CD4-positive, CD25-positive, alpha-beta regulatory T cell (primary cell): ENCODE measurements at places on chromosomes 7 and 10.

GRCh38 chr10:71426058-71426605 is 29.4 kb downstream of the CDH23 start:
- no peak for DNase-seq

GRCh38 chr7:129123510-129123857 is 21.0 kb upstream of the TSPAN33 start:
- DNase-seq = no peak

- DNase-seq = no peak
Observed at GRCh38 chr7:34835901-34836600, 178.0 kb downstream of the NPSR1 start.

- no peak for DNase-seq
Observed at GRCh38 chr7:2123360-2123759, 109.4 kb downstream of the MAD1L1 start.

DNA sequence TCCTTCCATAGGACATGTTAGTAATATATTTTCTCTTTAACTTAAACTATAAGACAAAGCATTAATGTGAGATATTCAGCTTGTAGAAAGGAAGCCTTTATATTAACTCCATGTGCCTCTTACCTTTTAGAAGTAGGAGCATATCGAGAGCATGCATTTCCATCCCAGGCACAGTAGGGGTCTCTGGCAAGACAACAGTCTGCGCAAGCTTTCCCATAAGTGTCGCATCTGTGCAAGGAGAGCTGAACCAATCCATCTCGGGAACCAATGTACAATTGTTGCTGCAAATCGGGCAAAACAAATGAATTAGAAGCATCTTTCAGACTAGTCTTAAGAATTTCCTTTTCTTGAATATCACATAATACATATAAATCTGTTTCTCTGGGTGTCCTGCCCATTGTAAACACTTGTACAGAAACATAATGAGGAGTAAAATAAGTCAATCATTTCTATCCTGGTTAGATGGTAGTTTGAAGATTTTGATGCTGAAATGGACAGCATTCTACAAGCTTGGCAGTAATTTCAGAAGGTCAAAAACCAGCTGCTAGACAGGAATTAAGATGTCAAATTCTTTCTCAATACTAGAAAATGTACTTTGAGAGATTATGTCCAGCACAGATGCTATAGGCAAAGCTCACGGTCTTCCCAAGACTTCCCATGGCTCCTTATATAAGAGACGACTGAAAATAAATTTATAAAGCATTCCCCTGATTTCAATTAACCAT is 171.8 kb downstream of the SEMA3D start:
- DNase-seq = no peak

- DNase-seq = no peak
Observed at GRCh38 chr7:120617275-120617674, 240.7 kb downstream of the TSPAN12 start.

- peak; percentile 84 for DNase-seq
Observed at GRCh38 chr10:16787361-16787791, 29.8 kb downstream of the RSU1 start.

GRCh38 chr7:27933671-27934565 is 194.0 kb downstream of the TAX1BP1 start:
- peak; percentile 22 for DNase-seq

DNA sequence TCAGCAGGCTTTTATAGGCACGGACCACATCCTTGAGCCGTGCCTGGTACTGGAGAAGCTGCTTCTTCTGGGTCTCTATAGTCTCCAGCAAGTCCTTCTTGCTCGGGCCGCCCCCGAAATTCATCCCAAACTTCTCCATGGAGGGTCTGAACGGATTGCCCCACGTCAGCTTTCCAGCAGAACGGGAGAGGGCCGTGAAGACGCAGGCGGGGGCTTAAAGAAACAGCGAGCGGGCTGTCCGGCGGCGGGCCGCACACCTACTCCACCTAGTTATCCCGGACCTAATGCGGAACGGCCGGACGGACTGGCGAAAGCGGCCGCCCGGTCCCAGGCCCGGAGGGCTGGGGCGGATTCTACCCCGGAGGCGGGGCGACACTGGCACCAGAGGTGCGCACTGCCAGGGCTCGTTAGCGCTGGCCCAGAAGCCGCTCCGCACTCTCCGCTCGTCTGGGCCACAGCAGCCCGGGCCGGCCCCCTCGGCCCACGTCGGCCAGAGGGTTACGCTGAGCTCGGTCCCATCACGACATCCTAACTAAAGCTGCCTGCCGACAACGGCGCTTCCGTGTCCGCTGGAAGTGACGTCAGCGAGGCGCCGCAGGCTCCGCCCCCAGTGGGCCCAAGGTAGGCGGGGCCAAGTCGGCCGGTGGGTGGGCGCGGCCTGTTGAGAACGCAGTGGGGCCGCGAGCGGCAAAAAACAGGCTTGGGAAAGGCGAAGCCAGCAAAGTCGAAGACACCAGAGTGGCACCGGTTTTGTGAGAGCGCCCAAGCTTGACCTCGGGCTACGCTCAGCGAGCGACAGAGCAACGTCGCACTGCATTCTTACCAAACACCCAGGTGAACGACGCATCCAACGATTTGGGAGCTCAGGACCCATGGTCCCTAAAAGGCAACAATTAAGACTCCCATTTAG is at the start of gene GCC1:
Gene GCC1 (minus strand): TSS at position 553 of the 910 bp plus-strand sequence. CDS start 414 bp downstream, at position 139.
- peak; percentile 91 for DNase-seq

DNA sequence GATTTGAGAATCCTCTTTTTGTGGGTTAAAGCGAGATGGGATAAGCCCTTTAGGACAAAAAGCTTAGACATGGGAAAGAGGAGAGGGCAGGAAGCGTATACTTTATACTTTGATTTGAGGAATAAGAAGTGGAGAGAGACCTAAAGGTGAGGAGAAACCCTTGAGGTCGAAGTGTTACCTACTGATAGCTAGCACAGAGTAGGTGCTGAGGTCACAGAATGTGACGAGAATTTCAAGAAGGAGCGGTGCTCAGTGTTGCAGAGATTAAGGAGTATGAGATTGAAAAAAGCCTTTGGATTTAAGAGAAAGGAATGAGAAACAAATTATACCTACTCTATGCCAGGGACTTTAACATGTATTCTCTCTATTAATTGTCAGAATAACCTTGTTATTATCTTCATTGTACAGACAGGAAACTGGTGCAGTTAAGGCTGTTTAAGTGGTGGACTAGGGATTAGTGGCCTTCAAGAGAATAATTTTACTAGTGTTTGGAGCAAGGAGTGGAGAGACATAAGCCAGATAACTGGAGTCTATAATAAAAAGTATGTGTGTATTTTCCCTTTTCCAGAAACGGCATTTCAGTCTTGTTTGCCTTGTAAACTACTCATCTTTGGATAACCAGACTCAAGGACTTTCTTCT is 8.8 kb downstream of the CAPZA2 start:
- DNase-seq = no peak

DNA sequence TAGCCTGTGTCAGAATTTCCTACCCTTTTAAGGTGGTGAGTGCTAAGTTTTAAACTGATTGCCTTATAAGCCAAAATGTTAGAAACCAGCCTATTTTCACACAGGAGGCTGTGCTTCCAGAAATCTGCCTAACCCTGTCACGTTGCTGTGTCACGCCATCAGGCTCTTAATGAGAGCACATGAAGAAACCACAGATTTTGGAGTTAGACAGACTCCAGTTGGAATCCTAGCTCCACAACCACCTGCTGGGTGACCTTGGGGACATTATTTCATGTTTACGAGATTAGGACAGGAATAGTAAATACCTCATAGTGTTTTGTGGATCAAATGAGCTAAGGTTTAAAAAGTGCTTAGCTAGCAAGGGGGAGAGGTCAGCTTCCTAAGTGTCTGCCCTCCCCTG is 321.8 kb downstream of the DPP6 start:
- DNase-seq = no peak

GRCh38 chr10:100807241-100807951 is 62.0 kb downstream of the PAX2 start:
- no peak for DNase-seq

DNA sequence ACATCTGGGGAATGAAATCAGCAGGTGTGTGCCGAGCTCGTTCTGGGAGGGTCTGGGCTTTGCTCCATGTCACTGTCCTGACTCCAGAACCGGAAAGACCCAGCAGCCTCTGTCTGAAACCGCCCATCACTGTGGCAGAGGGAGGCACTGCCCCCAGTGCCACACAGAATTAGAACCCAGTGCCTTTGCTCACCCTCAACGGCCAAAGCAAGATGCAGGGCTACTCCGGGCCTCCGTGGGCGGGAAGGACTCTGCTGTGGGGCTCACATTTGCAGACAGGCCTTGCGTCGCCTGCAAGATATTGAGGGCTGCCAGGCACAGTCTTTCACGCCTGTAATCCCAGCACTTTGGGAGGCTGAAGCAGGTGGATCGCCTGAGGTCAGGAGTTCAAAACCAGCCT is 219.2 kb upstream of the PPP2R2D start:
- DNase-seq = no peak

DNA sequence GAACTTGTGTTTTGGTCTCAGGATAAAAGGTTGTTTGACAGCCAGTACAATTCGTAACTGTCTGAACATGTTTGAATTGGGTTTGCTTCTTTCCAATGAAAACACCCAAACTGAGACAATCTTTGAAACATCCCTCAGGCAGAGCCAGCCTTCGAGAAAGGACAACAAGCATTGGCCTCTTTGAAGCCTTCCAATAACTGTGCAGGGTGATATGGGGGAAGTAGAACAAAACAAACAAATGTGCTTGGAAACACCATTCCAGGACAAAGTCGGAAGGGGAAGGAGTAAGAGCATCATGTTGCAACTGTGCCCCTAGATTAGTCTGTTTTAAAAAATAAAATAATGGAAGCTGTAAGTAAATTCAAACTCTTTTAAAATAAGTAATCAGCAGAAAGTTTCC is 39.5 kb downstream of the IL2RA start:
- no peak for DNase-seq

GRCh38 chr7:27112955-27113949 is 10.8 kb upstream of the HOXA2 start:
- DNase-seq = no peak

DNA sequence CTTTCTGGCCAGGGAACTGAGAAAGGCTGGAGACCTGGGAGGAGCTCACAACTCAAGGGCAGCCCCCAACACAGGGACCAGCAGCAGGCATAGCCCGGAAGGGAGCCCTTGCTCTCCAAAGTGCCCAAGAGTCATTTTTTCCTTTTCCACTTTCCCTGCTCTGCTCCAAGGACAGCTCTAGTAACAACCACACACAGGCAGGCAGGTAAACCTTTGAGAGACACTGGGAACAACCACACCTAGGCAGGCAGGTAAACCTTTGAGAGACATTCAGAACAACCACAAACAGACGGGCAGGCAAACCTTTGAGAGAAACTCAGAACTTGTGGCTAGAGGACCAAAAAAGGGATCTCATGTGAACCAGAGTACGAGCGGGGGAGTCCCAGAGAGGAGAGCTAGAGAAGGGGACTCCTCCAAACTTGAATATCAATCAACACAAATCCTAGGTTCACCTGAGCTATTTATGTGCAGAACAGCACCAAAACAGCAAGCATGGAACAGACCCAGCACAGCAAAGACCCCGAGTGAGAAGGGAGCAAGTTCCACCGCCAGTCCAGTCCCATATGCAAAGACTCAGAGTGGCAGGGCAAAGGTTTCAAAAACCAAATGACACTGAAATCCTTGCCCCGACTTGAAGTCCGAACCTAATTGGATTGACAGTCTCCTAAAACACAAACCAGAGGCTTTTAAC is 33.6 kb upstream of the GUSB start:
- no peak for DNase-seq

DNA sequence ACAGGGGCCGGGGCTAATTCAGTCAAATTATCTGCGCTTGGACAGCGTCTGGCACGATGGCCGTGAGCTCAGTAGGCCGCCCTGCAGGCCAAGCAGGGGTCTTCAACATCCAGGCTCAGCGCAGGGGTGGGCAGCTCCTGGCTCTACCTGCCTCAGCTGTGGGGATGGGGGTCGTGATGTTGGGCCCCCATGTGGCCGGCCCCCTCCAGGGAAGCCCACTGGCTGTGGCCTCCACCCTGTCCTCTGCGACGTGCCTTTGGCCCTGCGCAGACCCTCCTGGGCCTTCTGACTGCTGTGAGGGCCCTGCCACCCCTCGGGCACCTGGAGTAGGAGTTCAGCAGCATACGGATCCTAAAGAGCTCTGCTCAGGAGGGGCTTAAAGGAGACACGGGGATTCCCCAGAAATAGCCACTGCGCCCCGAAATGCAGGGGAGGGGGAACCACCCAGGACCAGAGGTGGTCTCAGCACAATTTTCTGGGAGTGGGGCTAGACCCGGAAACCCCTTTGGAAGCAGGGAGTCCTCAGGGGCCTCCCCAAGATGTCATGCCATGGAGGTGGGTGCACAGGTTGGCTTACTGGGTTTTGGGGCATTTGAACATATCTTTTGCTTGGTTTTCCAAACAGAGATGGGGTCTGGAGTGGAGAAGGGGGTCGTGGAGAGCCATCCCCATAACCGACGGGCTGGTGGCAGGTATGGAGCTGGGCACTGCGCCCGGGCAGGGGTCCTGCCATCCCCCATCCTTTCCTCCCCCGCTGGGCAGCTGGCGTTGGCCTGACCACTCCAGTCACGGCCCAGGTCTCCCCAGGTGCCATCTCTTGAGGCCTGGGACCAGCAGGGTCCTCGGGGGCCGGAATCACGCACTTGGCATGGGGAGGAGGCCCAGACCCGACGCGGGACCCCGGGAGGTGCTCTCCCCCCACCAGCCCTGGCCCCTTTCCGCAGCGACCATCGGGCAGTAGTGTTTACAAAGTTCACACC is 4.0 kb upstream of the ADAP1 start:
- no peak for DNase-seq

DNA sequence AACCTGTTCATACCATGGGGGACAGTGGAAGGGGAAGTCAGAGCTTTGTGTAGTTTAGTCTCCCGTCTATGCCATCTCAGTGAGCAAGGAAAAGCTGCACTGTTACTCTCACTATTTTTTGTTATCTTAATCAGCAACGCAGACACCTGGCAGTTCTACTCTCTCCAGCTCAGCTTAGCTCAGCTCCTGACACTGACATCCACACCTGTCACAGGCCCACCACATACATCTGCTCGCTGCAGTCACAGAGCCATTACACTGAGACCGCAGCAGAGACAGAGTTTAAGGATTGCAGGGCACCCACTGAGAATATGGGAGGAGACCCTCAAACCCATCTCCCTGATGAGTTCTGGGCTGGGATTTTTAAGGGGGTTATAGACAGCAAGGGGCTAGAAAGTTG is 257.3 kb upstream of the AKR1E2 start:
- no peak for DNase-seq

- no peak for DNase-seq
Observed at GRCh38 chr10:5910323-5911100, 20.5 kb downstream of the FBH1 start.

DNA sequence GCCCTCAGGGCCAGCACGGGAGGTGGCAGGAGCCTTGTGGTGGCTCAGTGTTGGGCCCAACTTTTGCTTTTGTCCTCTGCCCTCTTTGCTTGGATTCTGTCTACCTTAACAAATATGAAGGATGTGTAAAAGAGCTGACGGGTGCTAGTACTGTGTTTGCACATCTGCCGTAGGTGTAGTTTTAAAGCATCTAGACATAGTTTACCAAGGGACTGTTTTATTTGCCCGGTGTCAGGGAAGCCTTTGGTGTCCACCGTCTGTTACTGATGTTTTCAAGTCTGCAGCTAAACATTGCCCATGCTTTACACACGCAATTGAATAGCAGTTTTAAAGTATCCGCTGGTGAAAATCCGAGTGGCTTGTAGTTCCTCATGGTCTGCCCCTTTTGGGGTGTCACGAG is 87.8 kb downstream of the DYNC2I1 start:
- no peak for DNase-seq
